ENCODE measurements at places on chromosomes 3 and 15.

DNA sequence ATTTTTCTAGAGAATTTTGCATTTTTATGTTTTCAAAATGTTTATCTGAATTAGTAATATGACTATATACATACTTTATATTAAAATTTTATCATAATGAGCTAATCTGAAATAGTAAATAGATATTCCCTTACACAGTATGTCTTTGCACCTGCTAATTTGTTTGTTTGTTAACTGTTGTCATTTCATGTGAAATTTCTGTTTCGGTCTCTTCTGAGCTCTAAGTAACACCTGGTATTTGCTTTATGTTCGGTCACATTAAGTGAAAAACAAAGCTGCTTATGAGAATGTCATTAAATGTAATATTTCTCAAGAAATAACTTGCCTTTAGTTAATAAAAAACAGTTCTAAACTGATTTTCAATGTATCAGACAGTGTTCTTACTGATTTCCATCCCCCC lies 61.1 kb downstream of the FNDC3B start:
- DNase-seq, result no peak

DNA sequence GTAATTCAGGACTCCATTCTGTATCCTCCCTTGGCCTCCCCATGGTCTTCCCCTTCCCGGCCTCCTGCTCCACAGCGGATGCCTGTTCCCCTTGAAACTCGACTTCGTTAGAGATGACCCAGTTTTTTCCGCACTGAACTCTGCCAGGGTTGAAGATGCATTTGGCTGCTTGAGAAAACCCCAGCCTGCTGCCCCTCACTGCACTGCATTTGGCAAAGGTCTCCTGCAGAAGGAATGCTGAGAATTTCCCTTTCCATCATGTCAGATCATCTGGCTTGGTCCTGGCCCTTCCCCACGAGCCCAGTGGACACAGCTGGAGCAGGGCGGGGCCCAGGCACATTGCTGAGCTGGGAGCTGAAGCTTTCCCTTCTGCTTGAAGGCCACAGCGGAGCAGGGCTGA lies 37.6 kb upstream of the RGMA start:
- DNase-seq, result no peak

GRCh38 chr3:140758791-140759444 lies 81.1 kb downstream of the TRIM42 start:
- DNase-seq, result no peak

- no peak for DNase-seq
These were observed 103.4 kb upstream of the KLHL25 start for GRCh38 chr15:85897895-85898717.

DNA sequence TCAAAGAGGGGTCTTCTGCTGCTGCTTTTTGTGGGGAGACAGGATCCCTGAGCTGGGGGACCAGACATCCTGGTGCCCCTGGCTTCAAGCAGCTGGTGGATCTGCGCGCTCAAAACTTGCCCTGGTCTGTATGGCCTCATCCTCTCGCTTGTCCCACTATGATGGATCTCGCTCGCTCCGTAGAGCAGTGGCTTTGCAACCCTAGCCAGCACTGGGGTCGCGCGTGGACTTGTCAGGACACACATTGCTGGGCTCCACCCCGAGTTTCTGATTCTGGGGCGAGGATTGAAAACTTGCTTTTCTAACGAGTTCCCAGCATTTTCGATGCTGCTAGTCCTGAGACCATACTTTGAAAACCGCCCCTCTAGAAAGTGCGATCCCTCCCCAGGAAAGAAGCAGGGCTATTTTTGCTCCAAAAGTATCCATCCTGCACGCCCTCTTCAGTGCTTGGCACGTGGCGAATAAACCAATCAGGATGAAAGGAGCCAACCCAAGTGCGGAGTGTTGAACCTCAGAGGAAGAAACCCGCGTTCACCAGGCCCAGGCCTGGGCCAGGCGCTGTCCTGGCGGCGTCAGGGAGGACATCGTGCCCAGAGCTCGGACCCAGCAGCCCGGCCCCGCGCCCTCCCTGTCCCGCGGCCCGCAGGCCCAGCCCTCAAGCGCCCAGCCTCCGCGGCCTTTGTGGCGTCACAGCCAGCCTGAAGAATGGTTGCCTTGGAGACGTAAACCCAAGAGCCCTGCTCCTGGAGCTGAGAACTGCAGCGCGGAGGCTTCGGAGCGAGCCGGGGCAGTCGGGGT lies at the start of gene CFAP100:
Gene CFAP100, plus strand, starts transcription at position 731 of the 798 bp plus-strand sequence. CDS start 1,092 bp downstream, outside the sequence.
- DNase-seq, result no peak

DNA sequence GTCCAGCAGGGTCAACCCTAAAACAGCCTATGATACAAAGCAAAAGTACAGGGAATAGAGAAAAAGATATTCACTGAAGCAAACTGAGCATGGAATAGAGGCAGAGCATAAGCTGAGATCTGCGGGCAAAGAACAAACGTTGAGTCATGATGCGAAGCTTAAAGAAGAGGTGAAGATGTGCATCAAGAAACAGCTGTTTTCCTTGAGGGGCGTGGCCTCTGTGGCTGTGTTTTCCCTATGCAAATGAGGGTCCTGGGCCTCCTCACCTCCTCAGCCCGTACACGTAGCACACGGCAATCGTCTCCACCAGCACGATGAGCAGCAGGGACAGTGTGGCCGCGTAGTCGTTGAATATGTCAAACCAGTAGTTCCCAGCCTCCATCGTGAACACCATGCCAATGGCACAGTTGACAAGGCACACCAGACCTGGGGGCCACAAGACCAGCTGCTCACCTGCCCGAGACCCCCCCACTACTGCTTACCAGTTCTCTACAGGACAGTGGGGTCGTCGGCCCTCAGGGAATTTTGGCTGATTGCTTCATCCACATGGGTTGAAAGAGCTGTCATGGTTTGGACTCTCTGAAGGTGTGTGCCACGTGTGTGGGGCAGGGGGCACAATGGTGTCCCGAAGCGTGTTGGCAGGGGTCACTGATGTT lies 33.6 kb downstream of the SLC6A20 start:
- no peak for DNase-seq

GRCh38 chr3:15215996-15216395 lies 9.9 kb downstream of the CAPN7 start:
- no peak for DNase-seq

GRCh38 chr3:150751781-150752263 lies 11.1 kb downstream of the SIAH2 start:
- DNase-seq, result no peak

GRCh38 chr3:161700998-161701397 lies 204.4 kb downstream of the OTOL1 start:
- DNase-seq, result no peak

DNA sequence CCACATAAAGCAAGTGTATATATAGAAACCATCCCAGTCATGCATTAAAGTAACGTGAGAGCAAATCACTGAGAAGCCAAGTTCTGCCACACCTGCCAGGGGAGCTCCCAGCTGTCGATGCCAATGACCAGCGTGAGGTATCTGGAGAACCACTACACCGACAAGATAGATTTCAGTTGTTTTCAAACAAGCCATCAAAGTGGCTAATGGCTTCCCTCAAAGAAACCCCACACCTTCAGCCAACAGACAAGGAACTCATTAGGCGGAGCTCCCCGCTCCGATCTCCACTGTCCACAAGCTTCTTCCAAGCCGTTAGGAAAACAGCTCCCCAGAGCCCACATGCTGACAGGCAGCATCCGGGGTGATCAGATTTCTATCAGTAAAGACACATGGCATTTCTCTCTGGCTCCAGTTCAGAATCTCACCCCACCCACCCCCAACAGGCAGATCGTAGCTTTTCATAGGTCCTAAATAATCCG lies 54.2 kb upstream of the SPATA12 start:
- DNase-seq, result no peak

DNA sequence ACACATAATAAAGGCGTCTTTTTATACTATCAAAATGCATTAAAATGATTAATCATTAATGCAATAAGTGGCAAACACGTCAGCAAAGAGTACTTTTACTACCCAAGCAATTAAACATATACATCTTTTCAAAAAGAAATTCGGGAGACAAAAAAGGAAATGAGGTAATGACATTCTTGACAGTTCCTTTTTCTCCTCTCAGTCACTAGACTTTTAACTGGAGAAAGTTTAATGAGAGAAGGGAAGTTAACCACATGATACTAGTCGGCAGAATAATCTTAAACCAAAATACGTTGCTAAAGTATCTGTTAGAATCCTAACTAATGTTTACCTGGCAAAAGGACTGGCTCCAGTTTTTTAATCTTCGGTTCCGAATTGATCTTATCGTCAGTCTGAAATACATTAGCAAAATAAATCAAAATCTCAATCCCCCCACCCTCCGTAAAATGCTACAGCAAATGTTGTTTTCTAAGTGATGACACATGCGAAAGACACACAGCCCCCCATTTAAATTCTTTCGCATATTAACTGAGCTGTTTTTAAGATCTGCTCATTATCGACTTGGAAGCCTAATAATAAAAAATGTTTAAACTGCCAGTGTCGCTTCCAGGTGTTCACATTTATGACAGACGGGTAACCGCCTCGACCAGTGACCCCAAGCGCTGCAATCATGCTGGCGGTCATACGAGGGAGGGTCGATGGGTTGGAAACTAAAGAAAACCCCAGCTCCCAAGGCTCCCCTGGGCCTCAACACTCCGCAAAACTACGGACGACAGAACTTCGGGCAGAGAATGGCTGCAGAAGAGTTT lies 778 bp downstream of the MTMR10 start:
- no peak for DNase-seq

DNA sequence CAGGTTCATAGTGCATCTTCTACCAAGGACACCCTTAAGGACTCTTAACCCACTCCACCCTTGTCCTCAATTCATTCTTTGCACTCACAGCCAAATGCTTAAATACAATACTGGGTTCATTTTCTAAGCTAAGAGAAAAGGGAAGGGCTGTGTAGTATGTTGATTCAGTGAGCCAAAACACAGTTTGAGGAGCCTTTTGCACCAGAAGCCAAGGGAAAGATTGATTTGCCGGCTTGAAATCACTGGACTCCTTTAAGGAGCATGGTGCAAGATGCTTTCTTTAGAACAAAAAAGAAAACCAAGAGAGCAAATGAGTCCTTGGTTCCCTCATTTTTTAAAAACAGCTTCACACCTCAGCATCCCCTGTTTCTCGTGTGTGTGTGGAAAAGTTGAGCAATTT lies 47.8 kb downstream of the BOC start:
- DNase-seq, result no peak

DNA sequence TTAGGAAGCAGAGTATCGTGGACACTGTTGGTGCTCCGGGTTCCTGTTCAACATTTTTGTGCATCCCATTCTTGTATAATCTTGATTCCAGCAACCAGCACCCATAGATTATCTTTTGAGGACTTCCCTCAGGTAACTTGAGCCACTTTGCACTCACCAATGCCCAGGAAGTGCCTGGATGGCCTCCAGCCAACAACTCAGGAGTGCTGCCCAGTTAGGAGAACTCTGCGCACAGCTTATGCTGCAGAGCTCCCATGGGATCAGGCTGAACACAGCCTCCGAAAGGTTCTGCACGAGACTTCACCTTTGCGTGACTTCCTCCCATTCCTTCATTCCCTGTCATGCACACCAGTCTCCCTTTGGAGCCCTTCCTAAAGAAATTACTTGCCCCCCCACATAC lies 64.3 kb upstream of the LRRN1 start:
- no peak for DNase-seq

DNA sequence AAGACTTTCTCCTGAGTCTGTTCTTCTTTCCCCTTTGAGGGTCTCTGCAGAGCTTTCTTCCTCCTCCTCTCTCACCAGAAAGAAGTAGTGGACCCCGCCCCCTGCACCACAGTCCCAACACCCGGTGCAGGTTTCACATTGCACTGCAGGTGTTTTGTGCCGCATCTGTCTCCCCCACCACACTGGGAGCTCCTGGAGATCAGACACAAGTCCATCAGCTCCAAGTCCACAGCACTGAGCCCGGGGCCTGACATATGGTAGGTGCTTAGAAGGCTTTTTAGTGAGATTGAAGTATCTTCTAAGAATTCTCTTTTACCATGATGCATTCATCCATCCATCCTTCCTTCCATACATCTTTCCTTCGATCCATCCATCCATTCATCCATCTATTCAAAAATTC lies 9.8 kb downstream of the STRA6 start:
- DNase-seq, result no peak

DNA sequence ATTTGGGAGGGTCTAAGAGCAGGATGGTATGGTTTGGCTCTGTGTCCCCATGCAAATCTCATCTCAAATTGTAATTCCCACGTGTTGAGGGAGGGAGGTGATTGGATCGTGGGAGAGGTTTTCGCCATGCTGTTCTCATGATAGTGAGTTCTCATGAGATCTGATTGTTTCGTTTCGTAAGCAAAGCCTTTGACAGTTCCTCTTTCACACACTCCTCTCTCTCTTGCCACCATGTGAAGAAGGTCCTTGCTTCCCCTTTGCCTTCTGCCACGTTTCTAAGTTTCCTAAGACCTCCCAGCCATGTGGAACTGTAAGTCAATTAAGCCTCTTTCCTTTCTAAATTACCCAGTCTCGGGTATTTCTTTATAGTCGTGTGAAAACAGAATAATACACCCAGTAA lies 553.7 kb downstream of the TAFA4 start:
- DNase-seq, result no peak

DNA sequence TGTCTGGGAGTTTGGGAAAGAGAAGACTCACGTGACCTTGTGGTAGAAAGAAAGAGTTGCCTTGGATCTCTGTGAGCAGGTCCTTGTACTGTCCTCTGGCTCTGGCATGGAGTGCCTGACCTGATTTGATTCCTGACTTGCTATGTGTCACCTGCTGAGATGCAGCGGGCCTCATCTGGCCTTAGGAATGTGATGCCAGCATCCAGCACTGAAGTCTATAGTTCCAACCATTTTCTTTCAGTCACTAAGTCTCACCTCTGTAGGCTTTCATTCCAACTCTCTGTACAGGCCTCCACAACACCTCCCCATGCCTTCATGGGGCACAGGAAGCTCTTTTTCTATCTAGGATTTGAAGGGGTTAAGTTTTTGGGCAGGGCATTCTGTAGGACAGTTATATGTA lies 12.1 kb upstream of the OXSR1 start:
- no peak for DNase-seq

- DNase-seq, result no peak
These were observed 33.0 kb downstream of the SLC6A6 start for GRCh38 chr3:14435175-14436014.
